Fibroblast of skin of abdomen (primary cell): ENCODE measurements at places on chromosomes 5 and 9.
A peak's percentile ranks its signal among the peaks of the same experiment; 100 is the strongest.

GRCh38 chr5:16626696-16627264, 10.0 kb upstream of the RETREG1 start:
- DNase-seq = no peak

GRCh38 chr9:131640438-131641137, 95.3 kb downstream of the PRRT1B start:
- DNase-seq = peak; percentile 50

DNA sequence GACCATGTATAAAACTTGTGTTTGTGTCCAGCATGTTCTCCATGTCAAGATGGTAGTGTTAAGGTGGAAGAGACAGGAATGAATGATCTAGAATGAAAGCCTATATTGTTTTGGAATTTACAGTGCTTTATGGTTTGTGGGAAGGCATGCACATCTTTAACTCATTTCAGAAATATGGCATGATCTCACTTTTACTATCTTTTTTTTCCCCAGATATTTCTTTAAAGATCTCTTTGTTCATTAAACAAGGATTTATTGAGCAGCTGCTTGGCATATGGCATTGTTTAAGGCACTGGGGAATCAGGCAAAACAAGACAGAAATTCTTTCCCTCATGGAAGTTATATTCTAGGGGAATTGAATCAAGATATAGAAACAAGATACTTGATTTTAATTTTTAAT, 51.7 kb downstream of the SLC12A2 start:
- peak; percentile 56 for DNase-seq

DNA sequence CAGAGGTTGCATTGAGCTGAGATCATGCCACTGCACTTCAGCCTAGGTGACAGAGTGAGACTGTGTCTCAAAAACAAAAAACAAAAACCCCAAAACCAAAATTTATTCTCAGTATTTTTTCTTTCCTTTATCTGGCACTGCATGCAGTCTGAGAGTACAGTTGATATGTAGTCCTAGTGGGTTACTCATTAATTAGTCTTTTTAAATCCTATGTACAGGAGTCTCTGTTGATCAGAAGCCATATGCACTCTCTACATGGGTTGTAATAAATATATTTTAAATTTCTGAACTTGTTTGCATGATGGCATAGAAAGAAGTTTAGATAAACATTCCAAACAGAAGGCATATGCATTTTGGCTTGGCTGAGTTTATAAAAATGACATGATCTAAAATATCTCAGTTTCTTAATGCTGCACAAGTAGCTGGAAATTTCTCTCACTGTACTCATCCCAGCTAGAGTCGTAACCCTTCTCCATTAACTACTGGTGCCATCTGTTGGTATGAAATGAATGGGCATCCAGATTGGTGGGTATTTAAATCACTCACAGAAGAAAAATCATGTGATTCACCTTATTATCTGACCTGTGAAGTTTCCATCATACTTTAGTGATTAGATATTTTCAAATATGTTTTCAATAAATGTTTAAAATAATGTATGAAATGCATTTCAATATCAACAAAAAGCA, 284.8 kb downstream of the CTNND2 start:
- no peak for DNase-seq
